ENCODE measurements at places on chromosomes 4 and X. TPM values are rescaled to one million over a fixed set of nuclear protein-coding genes. Genes with fewer than 3 reads are reported as not detected.

ATP11C gene
- polyA plus RNA-seq = 6.1 TPM

EIF4E gene
- 66.7 TPM for polyA plus RNA-seq

GUCY1B1 gene
- polyA plus RNA-seq = 0.31 TPM

CORIN gene
- not detected for polyA plus RNA-seq

SRPX2 gene
- polyA plus RNA-seq = not detected

Measured in IgD-negative memory B cell (primary cell).